ENCODE measurements at places on chromosomes 7 and 10. TPM values are rescaled to one million over a fixed set of nuclear protein-coding genes. Genes with fewer than 3 reads are reported as not detected.

- no peak for DNase-seq
Observed at GRCh38 chr7:29780346-29780745, 26.0 kb upstream of the WIPF3 start.

DNA sequence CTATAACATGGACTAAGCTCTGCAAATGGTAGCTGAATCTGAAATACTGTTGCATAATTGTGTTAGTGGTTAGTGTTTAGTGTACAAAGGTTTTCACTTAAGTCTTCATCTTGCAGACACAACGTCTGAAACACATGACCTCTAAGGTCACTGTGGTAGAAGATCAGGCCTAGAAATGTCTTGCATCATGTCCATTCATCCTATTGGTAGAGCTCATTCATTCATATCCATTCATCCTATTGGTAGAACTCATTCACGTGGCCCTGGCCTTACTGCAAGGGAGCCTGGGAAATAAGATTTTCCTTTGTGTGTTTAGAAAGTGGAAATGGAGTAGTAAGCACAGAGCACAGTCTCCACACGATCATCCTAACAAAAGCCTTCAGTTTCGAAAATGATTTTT, 485.8 kb downstream of the PLXNA4 start:
- DNase-seq: no peak

- DNase-seq: no peak
Observed at GRCh38 chr10:78460204-78460603, 426.5 kb downstream of the RPS24 start.

GRCh38 chr10:69901022-69901421, 99.3 kb downstream of the COL13A1 start:
- DNase-seq: no peak

PRR15 gene
- not detected for total RNA-seq

KNDC1 gene
- total RNA-seq: not detected

SPDYE1 gene
- total RNA-seq: 0.18 TPM

ASAH2 gene
- total RNA-seq: 2.9 TPM

SLC39A12 gene
- not detected for total RNA-seq
